NAMALWA (cell line): ENCODE measurements at places on chromosomes 5 and 9.

- DNase-seq: no peak
Measured at GRCh38 chr5:159104051-159104651, 4.4 kb upstream of the EBF1 start.

DNA sequence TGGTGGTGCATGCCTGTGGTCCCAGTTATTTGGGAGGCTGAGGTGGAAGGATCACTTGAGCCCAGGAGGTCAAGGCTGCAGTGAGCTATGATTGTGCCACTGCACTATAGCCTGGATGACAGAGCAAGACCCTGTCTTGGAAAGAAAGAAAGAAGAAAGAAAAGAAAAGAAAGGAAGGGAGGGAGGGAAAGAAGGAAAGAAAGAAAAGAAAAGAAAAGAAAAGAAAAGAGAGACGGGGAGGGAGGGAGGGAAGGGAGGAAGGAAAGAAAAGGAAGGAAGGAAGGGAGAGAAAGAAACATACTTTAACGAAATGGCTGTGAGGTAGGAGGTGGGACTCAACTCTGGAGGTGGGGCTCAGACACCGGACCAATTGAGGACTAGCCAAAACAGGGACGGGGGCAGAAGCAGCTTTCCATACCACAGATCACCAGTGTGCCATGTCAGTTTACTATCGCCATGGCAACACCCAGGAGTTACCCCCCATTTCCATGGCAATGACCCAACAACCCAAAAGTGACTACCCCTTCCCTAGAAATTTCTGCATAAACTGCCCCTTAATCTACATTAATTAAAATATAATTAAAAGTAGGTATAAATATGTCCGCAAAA is 21.3 kb downstream of the PTGES start:
- DNase-seq: no peak

GRCh38 chr9:2857564-2858198 is 13.8 kb upstream of the PUM3 start:
- peak; percentile 86 for DNase-seq

DNA sequence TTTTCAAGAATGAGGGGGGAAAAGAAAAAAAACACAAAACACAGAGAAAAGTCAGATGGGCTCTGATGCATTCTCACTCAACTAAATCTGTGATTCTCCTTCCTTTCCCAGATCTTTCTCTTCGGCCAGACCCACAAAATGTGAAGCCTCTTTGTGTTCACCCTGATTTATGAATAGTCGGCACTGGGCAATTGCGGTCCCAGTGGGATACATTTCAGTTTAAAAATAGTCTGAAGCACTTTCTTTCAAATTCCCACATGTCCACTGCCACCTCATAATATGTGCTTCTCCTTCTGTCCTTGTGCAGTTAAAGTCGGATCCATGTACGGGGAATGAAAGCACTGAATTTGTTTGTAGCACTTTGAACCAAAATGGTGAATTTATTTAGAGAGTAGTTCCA is 995.4 kb upstream of the WWC1 start:
- no peak for DNase-seq

- DNase-seq: no peak
Measured at GRCh38 chr5:114018186-114018585, 343.7 kb upstream of the KCNN2 start.

GRCh38 chr5:54533541-54534190 is 16.1 kb downstream of the SNX18 start:
- no peak for DNase-seq

DNA sequence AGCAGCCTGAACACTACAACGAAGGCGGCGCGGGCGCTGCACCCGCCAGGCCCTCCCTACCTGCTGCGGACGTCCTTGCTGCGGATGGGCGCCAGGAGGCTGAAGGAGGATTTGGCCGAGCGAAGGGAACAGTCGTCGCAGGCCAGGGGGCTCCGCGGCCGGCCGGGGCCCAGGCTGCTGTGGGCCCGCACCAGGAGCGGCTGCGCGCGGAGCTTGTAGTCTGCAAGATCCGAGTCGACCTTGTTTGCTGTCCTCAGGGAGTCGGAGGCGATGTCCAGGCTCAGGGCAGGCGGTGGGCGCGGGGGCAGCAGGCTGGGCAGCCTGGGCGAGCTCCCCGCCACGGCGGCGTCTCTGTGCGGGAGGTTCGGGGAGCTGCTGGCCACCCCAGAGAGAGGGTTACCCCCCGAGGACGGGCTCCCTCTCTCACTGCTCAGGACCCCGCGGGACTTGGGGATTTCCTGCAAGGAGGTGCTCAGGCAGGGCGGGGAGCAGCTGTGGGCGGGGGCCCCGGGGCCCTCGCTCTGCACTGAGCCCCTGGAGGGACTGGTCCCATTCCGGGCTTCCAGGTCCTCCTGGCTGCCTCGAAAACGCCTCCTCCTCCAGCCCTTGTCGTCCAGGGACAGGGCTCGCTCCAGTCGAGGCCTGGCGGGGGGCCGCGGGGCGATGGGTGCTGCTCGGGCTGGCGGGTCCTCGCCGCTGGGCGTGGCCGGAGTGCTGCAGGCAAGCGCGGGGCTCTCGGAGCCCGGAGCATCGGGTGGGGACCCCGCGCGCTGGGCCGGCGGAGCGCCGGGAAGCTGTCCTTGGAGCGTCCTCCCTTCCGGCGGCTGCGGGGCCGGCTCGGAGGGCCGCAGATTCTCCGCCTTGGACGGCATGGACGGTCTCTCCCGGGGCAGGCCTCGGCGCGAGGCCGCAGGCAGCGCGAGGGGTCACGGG is 831 bp downstream of the INPP5E start:
- peak; percentile 59 for DNase-seq

- no peak for DNase-seq
Measured at GRCh38 chr5:77426670-77427069, 65.4 kb downstream of the WDR41 start.
